Gastrocnemius medialis (tissue), 4 donors: ENCODE measurements at places on chromosomes 16 and 17.
A peak's percentile ranks its signal among the peaks of the same experiment; 100 is the strongest.

GRCh38 chr17:279776-280175 lies 72.8 kb downstream of the RPH3AL start:
- no peak for DNase-seq

- no peak for DNase-seq
Measured at GRCh38 chr16:10242916-10243315, 60.7 kb upstream of the GRIN2A start.

GRCh38 chr16:21598206-21598605 lies 1.2 kb upstream of the METTL9 start:
- no peak for DNase-seq

GRCh38 chr17:27518545-27519521 lies 62.6 kb downstream of the KSR1 start:
- DNase-seq = no peak

DNA sequence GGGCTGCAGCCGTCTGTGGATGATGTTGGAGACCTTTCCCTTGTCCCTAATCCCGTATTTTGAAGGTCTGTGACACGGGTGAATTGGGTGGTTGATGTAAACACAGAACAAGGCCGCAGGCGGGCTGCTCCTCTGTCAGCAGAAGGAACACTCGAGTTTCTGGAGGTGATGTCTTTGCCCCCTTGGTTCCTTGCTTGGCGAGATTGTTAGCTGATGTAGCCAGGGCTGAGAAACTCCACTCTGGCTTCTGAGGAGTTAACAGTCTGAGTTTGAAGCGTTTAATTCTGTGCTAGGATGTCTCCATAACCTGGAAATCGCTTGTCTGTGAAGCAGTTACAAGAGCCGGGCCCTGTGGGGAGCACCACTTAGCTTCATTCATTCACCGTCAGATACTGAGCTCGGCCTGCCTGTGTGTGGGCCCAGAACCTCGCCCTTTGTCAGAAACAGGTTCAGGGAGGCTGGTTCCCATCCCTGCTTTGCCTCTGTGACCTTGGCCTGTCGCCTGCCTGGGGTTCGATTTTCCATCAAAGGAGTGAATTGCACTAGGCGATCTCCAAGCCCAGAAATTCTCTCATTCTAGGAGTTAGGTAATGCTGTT lies 1.3 kb downstream of the MAPK8IP3 start:
- no peak for DNase-seq

DNA sequence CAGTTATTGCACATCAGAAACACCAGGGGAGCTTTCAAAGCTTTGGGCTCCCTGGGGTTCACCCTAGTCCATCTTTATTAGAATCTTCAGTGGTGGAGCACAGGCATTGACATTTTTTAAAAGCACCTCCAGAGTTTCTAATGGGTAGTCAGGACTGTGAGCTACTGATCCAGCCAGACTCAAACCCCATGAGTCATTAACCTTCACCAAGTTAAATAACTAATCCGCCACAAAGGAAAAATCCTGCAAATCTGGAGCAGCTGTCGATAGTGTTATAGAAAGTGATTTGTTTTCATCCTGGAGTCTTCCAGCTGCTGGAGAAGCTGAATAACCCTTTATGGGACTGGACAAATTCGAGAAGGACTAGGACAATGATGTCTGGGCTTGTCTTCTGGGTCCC lies 93.2 kb upstream of the PIRT start:
- no peak for DNase-seq

GRCh38 chr16:29862383-29862883 lies 593 bp downstream of the CDIPT start:
- DNase-seq = no peak

- DNase-seq = peak; percentile 48
Measured at GRCh38 chr17:45584092-45585036, 93.8 kb upstream of the PLEKHM1 start.

DNA sequence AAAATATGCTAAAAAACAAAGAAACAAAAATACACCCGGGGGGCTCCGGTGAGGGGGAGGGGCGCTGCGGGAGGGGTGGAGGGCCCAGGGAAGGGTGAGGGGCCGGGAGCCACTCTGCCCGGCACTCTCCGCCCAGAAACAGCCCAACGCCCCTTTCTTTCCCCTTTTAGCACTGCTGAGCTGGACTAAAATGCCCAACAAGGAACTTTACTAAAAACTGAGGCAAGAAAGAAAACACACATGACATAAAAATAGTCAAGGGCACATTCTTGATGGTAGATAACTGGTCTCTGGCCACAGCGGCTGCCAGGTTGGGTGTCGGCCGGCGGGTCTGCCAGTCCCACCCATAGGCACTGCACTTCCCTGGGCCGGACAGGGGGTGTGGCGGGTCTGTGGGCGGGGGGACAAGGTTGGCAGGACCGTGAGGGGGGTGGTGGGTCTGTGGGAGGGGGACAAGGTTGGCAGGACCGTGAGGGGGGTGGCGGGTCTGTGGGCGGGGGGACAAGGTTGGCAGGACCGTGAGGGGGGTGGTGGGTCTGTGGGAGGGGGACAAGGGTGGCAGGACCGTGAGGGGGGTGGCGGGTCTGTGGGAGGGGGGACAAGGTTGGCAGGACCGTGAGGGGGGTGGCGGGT lies 20.9 kb downstream of the METRNL start:
- DNase-seq = no peak

DNA sequence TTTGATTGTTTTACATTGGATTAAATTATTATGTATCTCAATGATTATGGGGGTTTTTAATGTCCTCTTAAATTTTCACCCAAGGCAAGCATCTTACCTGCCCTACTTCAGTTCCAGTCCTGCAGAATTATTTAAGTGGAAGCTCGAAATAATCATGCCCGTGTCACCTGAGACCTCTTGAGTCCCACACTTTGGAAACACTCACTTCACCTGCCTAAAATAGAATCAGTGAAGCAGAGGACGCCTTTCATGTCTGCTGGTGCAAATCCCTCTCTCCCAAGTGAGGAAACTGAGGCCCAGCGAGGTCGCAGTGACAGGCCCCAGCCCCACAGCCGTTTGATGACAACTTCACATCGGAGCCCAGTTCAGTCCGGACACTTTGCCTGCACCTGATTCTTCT lies 284.6 kb downstream of the C16orf95 start:
- DNase-seq = no peak
